NCI-H1694 treated with DMSO at 0.1 percent for 48 hours (cell line): ENCODE measurements at places on chromosomes 7 and 10.

- DNase-seq: no peak
Observed at GRCh38 chr10:38147686-38148085, 53.5 kb downstream of the ZNF37A start.

DNA sequence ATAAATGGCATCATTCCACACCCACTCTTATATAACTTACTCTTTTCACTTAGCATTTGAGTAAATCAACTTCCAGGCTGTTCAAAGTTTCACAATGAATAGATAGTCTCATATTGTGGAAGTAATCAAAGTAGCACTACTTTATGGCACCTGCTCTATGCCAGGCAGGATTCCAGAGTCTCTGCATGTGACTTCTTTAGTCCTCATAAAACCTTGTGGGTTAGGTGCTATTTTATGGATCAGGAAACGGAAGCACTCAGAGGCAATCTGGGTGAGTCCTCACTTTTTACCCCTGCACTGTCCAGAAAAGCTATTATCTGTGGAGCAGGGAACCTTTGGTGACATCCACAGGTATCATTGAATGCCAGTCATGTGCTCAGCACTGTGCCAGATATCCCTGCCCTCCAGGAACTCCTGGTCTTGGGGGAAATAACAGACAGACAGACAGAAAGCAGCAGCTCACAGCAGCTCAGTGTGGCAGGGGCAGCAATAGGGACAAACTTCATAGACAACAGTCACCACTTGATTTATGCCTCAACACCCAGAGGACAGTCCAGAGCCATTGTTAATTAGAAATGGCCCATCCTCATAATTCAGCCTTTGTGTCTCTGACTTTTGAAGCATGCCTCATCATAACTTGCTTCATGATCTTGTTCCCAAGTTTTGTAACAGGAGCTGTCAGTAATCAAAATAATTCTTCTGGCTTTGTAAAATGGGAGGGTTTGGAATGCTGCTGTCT, 160.6 kb downstream of the SEC23IP start:
- DNase-seq: no peak

DNA sequence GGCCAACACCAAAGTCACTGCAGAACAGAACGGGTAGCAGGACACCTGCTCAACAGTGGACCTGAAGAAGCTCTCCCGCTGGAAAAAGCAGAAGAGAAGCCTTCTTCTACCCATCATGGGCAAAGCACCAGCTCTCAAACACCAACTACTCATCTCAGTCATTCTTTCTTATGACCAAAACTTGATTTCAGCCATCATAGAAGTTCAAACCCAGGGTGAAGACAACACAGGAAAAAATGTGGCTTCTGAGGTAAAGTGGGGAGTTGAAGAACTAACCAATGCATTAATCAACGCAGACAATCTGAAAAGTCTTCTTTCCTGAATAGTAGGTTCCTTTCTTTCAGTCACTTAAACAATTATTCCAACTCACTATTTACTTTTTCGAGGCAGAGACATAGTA, 83.3 kb downstream of the ELMO1 start:
- no peak for DNase-seq

- DNase-seq: no peak
Observed at GRCh38 chr7:42677751-42678699, 233.8 kb downstream of the C7orf25 start.

GRCh38 chr7:131606346-131607290, 50.2 kb upstream of the PODXL start:
- DNase-seq: peak; percentile 18

GRCh38 chr10:31381766-31382316, 62.8 kb downstream of the ZEB1 start:
- no peak for DNase-seq

DNA sequence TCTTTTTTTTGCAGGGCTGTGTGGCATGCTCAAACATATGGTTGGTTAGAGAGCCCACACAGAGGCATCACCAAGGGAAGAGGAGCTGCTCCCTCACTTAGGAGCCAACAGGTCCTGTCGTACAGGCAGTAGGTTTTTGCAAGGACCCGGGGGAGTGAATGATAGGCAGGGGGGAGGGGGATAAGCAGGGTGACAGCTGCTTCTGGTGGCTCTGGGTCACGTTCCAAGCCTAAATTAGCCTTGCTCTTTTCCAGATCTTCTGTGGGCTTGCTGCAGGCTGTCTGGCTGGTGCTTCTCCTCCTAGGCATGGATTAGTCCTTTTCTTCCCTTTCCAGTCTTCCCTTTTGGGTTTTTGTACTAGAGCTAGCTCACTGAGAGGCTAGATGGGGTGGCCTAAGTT, 117.7 kb upstream of the PODXL start:
- DNase-seq: peak; percentile 59

- no peak for DNase-seq
Observed at GRCh38 chr10:8057636-8058273, 3.3 kb downstream of the GATA3 start.

GRCh38 chr7:47795631-47796030, 152.6 kb downstream of the PKD1L1 start:
- DNase-seq: no peak

GRCh38 chr10:129741280-129741977, 222.6 kb downstream of the EBF3 start:
- no peak for DNase-seq

- DNase-seq: no peak
Observed at GRCh38 chr10:61992059-61992460, 90.6 kb downstream of the ARID5B start.

GRCh38 chr10:46317889-46318288, 31.1 kb downstream of the ANTXRL start:
- no peak for DNase-seq

DNA sequence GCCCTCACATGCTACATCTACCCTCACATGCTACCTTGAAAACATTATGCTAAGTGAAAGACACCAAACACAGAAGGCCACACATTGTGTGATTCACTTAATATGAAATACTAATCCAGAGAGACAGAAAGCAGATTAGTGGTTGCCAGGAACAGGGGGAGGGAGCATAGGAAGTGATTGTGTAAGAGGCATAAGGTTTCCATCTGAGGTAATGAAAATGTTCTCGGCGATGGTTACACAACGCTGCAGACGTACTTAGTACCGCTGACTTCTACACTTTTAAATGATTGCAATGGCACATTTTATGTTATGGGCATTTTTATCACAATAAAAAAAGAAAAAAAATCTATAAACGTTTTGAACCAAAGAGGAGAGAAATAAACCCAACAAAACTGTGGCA, 742.3 kb downstream of the TYW1 start:
- no peak for DNase-seq

DNA sequence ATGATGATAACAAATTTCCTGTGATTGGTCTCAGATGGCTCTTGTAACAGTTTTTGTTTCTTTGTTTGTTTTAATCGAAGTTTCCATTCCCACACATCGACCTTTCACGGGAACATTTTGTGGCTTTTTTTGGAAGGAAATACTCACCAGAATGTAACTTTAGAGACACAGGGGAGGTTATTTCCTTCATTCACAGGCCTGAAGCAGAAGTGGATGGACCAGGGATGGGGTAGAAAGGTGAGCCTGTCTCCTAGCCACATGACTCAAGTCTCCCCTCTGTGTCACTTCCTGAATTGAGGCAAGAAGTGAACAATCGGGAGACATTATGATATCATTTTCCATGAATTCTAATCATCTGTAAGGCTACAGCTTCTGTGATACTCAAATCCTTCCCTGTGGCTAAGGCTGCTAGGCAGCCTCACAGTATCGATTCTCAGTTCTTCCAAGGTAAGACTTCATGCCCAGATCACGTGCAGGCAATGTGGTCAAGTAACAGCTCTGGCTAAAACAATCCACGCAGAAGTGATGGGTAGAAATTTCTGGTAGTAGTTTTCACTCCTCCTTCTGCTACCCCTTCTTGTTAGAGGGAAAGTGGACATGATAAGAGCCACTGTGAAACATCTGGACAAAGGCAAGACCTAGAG, 203.9 kb upstream of the NEBL start:
- DNase-seq: no peak

GRCh38 chr7:81234896-81235295, 316.0 kb upstream of the SEMA3C start:
- no peak for DNase-seq

GRCh38 chr10:124125305-124126116, 32.1 kb upstream of the CHST15 start:
- DNase-seq: no peak

DNA sequence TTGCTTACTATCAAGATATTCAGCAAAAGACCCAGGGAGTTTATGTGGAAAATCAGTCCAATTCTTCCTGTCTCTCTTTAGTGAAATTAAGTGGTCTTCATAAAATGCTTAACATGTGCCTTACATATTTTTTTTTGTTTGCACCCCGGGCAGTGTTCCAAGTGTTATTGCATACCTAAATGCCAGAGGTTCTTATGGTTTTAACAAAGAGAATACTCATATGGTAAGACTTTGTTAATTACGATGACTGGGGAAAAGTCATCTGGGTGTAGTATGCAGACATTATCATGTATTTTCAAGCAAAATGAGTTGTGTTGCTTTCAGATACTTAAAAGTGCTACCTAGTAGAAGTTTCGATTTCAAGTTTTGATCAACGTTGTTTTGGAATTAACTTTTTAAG, 82.6 kb downstream of the PRKG1 start:
- DNase-seq: peak; percentile 18

DNA sequence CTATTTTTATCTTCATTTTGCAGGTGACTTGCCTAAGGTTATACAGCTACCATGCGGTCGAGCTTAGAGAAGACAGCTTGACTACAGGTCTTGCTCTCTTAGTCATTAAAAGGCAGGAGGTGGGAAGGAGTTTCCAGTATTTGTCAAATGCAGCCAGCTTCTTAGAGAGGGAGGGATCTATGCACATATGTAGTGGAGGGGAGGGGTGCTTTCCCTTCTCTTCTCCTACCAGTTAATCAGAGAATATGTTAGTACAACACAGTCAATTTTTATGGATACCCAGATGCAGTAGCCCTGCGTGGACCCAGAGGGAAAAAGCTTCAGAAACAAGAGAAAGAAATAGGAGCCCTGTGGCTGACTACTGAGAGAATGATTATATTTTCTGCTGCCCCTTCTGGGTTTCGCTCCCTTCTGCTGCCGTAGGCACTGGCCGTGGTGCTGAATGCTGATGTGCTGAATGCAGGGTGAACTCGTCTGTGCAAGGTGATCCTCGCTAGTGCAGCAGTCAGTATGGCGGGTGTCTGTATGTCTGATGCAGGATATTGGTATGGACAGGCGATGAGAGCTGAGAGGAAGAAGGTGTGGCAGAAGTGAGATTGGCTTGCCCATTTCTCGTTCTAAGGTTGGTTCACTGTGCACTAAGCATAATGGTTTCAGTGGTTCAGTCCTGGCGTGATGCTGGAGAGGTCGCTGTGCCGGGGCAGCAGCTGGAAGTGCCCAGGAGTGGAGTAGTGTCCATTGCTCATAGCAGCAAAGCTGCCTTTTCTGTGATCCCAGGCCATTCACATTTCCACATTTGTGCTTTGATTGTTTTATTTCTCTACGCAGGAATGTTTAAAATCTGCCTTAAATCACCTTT, 189.2 kb upstream of the PODXL start:
- DNase-seq: no peak

GRCh38 chr10:49350846-49351532, 44.9 kb downstream of the DRGX start:
- DNase-seq: no peak

- no peak for DNase-seq
Observed at GRCh38 chr7:21617916-21618390, 75.1 kb downstream of the DNAH11 start.
